Prostate gland (tissue), 2 donors: ENCODE measurements at places on chromosomes 7 and 10.

- DNase-seq: no peak
These were observed 336.4 kb downstream of the RNLS start for GRCh38 chr10:88246675-88247074.

DNA sequence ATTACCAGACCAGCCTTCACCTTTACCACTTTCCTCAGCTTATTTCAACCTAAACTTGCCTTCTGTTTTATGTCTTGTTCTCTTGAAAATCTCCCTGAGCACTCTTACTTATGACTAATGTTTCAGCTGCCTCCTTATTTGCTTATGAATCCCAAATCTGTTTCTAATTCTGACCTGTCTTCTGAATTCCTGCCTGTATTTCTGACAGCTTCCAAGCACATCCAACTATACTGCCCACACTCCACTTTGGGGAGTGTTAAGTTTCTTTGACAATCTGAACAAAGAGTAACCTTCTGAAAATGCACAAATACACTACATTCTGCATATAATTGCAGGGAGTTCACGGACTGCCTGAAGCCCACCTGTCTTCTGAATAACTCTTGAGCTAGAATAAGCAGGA is 48.7 kb downstream of the ARMC3 start:
- DNase-seq: no peak

- no peak for DNase-seq
These were observed 430.2 kb downstream of the LRMDA start for GRCh38 chr10:75861582-75861981.

DNA sequence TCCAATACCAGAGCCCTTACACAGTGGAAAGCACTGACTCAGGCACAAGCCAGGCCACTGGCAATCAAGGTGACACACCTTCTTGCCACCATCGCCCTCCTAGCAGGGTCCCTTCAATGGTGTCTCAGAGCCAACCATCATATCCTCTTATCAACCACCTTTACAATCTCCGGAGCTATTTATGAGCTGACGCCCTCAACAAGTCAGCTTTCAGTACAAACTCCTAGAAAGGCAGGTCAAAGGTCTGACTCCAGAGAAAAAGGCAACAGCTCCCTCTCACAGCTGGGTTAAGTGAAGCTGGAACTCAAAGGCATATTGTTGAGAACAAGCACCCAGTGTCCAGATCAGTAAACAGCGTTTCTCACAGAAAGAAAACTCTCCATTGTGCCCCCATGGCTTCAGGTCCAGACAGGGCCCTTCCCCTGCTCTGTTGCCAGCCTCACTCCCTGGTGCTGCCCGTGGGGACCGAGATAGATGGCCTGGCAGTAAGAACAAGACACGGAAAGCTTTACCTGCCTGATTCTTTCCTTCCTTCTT is 2.4 kb downstream of the ZNF3 start:
- DNase-seq: no peak

- no peak for DNase-seq
These were observed 62.1 kb downstream of the PTEN start for GRCh38 chr10:87925570-87925969.

DNA sequence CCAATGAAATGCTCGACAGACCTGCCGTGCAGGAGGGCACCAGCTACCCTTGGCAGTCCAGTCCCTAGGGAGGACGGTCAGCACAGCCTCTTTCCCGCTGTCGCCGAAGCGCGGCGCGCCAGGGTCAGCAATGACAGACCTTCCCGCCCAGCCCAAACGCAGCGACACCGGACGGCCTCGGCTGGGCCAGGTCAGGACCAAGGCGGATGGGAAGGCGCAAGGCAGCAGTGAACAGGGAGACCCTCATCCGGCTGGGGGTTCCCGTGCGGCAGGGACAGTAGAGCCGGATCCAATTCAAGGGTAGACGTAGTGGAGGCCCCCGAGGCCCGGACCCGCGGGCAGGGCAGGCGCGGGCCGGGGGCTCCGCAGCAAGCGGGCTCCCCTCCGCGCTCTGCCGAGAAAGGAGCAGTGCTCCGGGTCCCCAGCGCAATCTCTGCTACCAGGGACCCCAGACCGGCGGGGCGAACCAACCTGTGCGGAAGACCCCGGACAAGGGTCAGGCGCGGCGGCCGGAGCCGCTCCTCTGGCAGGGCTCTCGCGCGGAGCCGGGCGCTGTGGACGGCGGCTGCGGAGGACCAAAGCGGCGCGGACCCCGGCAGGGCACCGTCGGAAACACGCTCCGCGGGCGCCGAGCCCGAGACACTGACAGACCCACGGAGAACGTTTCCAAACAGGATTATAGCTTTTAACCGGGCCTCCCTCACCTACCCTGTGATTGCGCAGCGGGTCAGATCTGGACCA is at the start of gene SEC31B:
SEC31B (minus strand) TSS at position 551 of the 741 bp plus-strand sequence. CDS start 2,909 bp downstream, outside the sequence.
- DNase-seq: no peak

GRCh38 chr7:122143376-122143750 is 686 bp downstream of the AASS start:
- peak; percentile 5 for DNase-seq

DNA sequence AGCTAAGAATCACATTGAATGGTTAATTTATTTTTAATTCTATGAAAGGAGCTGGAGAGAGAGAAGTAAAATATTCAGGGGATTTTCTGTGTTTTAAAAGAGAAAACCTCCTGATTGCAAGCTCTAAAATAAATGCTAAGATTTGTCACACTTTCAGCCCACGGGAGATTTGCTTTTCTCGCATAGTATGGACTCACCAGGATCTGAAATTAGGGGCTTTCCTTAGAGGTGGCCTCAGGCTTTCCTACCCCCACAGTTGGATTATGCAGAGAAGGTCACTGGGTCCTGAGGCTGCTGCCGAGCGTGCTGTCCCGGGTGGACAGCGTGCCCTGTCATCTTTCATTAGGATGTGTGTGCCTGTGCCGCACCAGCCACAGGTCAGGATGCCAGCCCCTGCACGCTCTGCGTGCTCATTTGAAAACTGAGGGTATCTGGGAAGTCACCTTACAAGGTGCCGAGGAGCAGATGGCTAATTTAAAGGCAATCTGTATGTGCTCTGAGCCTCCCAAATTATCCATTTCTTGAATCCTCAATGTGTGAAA is 258.8 kb downstream of the CELF2 start:
- no peak for DNase-seq

GRCh38 chr10:2111965-2112364 is 374.6 kb upstream of the ADARB2 start:
- no peak for DNase-seq

GRCh38 chr7:113267885-113268284 is 149.5 kb upstream of the SMIM30 start:
- DNase-seq: no peak

GRCh38 chr10:60870803-60871202 is 73.2 kb downstream of the RHOBTB1 start:
- DNase-seq: no peak

DNA sequence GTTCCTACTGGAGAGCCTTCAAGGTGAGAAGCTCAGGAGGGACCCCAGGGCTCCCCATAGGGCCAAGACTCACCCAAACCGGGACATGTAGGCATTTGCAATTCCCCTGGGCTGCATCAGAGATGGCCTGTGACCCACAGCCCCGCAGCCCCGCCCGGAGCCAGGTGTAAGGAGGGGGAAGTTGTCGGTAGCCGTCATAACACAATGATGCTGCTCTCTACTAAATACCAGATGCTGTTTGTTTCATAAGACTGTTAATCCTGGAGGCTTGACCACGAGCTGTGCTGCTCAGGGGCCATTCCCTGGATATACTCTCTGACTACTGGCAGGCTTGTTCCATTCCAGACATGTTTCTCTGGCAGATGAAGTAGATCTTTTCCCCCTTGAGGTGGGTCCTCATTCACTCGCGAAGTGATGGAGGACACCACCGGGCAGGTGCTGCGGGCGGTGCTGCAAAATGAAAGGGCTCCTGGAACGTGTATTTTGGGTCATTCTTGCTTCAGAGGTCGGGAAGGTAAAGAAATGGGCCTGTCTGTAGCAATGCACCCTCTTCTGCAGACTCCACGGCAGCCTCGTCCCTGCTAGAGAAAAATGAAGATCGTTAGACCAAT is 61.1 kb downstream of the MKI67 start:
- DNase-seq: no peak

DNA sequence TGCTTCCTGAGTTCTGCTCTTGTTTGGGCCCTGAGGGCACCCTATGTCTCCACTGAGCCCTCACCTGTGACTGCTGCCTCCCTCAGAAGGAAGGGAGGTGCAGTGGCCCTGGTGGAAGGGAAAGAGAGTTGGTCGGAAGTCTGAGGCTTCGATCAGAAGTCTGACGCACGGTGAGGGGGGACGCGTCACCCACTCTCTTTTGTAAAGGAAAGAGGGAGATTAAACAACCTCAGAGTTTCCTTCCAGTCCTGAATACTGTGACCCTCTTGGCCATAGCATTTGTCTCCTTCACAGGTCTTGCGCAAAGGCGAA is 31.4 kb upstream of the TRIM8 start:
- no peak for DNase-seq

DNA sequence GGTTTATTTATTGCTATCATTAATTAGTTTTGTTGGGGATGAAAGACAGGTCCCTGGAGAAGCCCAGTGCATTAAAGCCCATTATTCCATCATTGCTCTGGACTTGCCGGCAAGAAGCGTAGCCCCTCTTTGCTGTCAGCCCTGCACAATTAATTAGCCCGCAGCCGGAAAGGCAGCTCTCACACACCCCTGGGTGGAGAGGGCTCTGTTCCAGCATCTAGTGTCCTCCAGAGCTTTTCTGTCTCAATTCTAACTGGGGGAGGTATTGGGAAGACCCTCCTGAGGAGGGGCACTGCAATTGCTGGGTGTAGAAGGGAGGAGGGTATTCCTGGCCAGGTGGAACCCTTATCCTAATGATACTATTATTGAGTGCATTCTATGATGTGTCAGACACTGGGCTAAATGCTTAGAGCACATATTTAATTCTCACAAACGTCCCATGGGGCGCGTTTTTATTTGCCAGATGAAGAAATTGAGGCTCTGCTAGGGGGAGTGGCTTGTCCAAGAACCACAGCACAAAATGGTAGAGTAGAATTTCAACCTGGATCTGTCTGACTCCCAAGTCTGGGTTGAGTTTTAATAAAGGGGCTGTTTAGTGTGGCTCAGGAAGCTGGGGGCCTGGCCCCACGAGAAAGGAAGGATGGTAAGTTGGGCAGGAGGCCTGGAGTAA is 148.1 kb upstream of the PCBD1 start:
- no peak for DNase-seq

DNA sequence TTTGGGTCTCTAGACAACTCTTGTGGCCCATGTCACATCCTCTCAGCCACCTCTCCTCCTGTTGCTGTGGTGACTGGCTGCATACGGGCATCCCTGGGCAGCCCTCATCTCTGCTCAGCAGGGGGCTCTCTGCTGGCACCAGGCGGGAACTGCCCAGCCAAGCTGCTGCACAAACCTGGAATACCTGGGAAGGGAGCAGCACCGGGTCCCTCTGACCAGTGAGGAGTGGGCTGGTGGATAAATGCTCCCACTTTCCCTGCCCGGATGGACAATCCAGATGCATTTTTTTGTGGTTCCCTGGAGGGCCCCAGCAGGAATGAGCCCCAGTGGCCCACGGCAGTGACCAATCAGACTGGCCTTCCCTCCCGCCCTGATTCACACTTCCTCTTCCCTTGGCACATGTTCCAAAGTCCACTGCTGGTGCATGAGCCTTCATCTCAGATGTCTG is 21.9 kb downstream of the GRID1 start:
- no peak for DNase-seq

- no peak for DNase-seq
These were observed 121.7 kb downstream of the MACC1 start for GRCh38 chr7:20095436-20095835.

- DNase-seq: no peak
These were observed 228.1 kb upstream of the STEAP1 start for GRCh38 chr7:89926194-89926593.

DNA sequence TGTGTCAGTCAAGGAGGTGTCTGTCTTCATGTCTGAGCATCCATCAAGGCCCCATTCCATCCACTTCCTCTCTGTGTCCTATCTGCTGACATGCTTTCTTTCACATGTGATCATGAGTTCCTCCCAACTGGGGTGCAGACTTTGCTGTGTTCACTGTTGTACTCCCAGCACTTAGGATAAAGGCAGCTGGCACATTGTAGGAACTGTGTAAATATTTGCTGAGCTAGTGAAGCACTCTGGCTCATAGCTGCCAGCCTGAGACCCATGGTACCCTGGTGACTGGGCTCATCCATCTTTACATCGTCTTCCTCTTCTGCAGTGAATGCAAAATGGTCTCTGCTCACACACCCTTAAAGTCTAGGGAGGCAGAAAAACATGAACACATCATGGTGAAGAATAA is 242.2 kb upstream of the IGFBP3 start:
- no peak for DNase-seq

- DNase-seq: no peak
These were observed 14.7 kb upstream of the CPXM2 start for GRCh38 chr10:123906296-123906695.

GRCh38 chr10:123885406-123886170 is 6.0 kb downstream of the CPXM2 start:
- DNase-seq: no peak

GRCh38 chr10:125283191-125283835 is 123.0 kb upstream of the CTBP2 start:
- DNase-seq: no peak

DNA sequence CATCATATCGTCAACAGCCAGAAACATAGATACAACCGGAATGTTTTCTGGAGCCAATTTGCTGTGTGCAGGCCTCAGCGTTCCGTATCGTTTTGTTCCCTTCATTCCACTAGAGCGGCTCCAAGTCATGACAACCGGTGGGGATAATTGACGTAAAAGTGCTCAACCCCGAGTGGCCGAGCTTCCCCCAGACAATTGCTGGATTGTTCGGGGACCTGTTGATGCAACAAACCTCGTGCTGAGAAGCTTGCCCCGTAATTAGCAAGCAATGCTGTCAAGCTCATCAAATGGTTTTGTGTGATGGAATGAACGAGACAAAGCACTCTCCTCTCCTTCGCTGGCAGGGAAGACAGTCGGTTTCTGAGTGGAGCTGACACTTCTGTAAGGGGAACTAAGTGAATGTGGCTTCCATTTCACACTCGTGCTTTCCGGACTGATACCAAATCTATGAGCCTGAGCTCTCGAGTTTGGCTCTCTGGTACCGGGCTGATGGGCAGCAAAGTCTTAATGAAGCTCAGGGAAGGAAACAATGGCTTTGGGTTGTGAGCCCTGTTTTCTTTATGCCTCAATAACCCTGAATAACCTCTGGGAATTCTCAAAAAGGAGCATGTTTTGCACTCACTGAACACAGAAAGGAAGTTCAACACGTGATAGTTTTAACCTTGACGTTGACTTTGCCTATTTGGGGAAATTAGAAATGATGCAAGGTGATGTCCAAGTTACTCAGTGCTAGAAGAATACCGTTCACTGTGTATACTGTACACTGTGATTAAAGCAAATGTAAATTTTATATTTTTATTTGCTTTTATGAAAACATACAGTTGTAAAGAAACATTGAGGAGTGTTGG is 220.5 kb downstream of the BAMBI start:
- no peak for DNase-seq

DNA sequence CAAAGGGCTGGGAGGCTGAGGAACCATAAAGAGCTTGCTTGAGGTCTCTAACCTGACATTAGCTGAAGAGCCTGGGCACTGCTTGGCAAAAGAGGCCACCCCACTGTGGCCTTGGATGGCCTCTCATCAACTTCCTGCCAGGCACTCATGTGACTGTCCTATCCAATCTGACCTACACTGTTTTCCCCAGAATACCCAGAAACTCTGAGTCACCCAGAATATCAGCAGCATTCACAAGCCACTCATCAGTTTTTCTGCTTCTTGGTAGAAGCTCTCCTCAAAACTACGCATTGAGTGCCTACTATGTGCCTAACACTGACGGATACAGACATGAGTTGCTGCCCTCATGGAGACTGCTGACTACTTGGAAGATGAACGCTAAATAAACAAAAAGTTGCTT is 4.1 kb upstream of the NT5C2 start:
- no peak for DNase-seq
